Cortex of kidney (tissue), 1 donor: ENCODE measurements at places on chromosomes 1 and 21.

DNA sequence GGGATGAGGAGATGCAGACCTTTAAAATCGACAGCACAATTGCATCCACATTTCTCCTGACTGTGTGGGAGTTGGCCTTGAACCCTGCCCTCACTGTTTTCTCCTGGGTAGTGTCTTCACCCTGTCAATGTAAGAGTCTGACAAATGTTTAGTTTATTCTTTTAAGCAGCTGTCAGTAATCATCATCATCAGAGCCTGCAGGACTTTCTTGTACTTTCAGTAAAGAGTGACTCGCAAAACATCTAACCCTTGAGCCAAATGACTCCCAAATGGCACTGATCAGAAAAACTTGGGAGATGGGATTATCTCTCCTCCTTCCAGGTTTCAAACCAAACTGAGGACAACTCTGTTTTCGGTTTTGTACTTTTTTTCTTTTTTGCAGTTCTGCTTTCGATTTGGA is 460.2 kb downstream of the KIF26B start:
- no peak for DNase-seq

- no peak for DNase-seq
These were observed 65.4 kb downstream of the FAM163A start for GRCh38 chr1:179808503-179808902.

- no peak for DNase-seq
These were observed 126.7 kb downstream of the FOXD2 start for GRCh38 chr1:47564570-47564969.

GRCh38 chr1:21634806-21635535 is 34.2 kb downstream of the RAP1GAP start:
- DNase-seq: no peak

GRCh38 chr1:200206761-200207160 is 179.3 kb downstream of the NR5A2 start:
- DNase-seq: no peak

DNA sequence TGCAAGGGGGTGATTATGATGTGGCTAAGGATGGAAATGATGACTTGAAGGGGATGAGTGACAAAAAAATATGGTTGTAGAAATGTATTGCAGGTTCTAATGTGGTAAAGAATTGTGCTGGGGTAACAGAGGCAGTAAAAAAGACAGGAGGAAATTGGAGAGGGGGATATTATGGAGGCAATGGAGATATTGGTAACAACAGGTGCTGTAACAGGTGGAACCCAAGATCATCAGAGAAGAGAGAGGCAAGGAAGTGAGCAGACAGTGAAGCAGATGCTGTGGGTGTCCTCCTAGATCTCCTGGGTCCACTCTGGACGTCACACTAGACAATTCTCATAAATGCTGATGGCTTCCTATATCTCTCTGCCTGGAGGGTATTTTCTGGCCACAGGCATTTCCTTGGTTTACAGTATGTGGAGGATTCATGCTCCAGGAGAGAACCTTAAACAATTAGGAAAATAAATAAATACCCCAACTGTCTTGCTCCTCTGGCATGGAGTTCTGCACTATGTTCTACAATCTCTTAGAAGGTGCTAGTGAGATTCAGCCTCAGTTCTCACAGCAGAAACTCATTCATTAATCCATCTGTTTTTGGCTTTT is 620.3 kb upstream of the PLXNA2 start:
- DNase-seq: no peak

DNA sequence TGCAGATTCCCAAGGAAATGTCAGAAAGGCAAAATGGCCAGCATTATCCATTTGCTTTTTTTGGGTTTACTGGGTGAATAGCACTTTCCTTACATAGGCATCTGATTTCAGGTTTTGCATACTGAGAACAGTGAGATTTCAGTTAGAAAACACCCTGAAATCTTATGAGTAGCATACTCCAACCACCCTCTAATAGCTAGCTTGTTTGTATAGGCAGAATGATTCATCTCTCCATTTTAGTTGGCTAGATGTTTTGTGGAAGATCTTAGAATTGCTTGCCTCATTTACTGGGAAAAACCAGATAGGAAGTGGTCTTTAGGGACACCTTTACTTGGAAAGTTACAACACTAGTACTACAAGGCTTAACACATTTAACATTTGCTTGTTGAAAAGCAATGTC is 10.4 kb downstream of the KYAT3 start:
- no peak for DNase-seq

- no peak for DNase-seq
These were observed 58.0 kb downstream of the PUM1 start for GRCh38 chr1:31007462-31007991.

- no peak for DNase-seq
These were observed 355.7 kb downstream of the LTN1 start for GRCh38 chr21:28636752-28637691.

GRCh38 chr1:244111027-244111426 is 59.9 kb downstream of the ZBTB18 start:
- DNase-seq: no peak

- DNase-seq: no peak
These were observed 32.4 kb upstream of the MAB21L3 start for GRCh38 chr1:116078699-116079223.

DNA sequence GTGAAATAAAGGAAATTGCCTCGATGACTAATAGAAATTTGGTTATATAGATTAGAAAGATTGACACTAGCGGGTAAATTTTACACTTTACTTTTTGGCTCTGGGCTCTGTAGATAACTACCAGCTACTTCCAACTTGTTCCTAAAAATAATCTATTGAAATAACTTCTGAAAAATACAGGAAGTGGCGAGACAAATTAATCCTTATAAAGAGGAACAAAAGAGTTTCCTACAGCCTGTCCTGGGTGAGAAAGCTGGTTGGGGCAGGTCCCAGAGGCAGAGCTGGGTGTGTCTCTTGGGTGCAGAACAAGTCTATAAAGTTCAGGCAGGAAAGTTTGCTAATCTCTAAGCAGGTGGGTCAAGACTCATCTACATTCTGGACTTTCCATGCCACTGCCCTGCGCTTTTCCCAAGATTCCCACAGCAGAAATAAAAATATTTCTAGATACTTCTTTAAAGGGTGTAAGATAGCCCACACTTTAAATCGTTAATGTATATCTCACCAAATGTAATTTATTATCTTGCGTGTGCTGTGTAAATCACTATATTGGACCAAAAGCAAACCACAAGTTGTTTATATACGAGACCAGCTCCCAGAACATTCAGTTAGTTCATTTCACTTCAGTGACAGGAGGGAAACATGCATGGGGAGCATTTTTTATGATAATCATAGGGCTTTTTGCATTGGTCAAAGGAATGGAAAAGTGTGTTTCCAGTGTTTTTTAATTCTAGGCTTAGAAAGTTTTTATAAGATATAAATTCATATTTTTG is 70.1 kb upstream of the NRIP1 start:
- no peak for DNase-seq

DNA sequence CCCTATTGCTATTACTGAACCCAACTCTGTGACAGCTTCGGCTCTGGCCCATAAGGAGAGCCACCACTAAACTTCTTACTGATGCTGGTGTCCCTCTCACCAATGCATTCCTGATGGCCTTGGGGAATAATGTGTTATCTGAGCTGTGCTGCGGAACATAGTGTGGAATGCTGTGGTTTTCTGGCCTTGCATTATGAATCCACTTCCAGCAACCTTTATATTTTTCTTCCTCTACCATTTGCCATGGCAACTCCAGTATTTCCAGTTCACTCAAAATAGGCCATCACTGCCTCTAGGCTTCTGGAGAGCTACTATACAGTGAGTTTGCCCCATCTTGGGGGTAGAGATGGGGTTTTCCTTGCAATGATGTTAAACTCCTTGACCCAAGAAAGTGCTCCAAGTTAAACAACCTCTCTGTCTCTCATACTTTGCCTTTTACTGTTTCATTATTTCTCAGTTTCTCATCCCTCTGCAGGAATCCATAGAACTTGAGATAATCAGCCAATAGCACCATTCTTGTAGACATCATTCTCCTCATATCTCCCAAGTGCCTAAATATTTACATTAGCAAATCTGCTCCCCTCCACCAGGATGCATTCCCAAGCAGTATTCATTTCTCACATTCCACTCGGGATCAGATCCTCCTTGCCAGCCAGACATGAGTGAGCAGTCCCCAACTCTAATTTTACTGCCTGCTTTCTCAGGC is 11.1 kb upstream of the RAVER2 start:
- DNase-seq: no peak

DNA sequence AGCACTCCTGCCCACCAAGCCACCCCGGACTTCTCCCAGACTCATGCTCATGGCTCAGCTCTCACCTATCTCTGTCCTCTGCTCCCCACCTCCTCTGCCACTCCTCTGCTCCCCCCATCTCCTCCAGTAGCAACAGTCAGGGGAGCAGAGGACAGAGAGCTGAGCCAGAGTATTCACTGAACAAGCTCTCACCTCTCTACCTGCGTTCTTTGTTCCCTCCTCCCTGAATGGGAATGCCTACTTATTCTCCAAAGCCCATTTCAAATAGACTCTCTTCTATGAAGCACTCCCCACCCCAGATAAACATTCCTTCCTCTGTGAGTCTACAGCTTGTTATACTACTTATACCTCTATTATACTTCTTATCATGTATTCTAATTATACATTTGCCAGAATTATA is 6.4 kb upstream of the EFNA1 start:
- no peak for DNase-seq

- DNase-seq: no peak
These were observed 11.4 kb upstream of the MTARC1 start for GRCh38 chr1:220775240-220775853.

- DNase-seq: no peak
These were observed 100.2 kb downstream of the RIPK4 start for GRCh38 chr21:41666641-41667081.

- no peak for DNase-seq
These were observed 2.7 kb downstream of the USP25 start for GRCh38 chr21:15732290-15732995.

- no peak for DNase-seq
These were observed 86.6 kb downstream of the GIPC2 start for GRCh38 chr1:78132174-78132947.

GRCh38 chr1:193060938-193061337 is 1.5 kb downstream of the RO60 start:
- DNase-seq: no peak

DNA sequence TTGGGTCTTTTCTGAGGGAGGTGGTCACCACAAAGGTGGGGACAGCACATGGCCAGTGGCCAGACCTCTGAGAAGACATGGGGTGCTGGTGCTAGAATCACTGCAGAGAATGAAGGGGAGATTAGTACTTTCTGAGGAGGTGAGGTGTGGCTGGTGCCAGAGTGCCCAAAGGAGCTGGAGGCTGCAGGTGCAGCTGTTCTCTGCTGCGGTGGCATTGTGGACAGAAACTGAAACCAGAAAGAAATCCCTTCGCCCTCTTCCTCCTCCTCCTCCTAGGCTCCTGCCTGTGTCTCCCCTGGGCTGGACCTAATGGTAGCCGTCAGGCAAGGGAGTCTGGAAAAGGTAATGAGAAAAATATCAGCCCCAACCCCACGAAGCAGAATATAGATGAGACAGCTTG is 261.7 kb downstream of the TM2D1 start:
- DNase-seq: no peak

DNA sequence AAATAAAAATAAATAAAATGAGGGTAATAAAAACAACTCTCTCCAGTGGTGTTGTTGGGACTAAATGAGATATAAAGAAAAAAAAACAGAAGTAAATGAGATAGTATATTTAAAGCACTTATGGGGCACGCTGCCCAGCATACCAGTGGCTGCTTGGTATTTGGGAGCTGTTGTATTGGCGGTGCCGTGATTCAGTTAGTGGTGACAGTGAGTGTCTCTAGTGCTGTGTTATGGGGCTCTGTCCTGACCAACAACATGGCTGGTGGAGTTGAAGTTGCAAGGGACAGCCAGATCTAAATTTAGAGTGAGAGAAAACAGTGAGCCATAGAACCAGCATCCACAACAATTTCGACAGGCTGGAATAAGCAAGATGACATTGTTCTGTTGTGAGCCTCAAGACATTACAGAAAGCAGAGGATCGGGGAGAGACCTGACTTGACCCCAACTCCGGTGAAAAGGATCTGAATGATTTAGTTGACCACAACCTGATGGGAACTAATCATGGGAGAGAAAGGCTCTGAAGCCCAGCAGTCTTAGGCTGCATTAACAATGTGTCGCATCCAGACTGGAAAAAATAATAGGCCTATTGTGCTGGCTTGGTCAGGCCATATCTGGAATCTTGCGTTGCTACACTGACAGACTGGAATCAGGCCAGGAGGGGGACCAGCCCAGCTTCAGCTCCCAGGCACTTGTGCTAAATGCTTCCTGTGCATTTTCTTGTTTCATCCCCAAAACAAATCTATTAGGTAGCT is 2.4 kb upstream of the MFSD2A start:
- DNase-seq: no peak

DNA sequence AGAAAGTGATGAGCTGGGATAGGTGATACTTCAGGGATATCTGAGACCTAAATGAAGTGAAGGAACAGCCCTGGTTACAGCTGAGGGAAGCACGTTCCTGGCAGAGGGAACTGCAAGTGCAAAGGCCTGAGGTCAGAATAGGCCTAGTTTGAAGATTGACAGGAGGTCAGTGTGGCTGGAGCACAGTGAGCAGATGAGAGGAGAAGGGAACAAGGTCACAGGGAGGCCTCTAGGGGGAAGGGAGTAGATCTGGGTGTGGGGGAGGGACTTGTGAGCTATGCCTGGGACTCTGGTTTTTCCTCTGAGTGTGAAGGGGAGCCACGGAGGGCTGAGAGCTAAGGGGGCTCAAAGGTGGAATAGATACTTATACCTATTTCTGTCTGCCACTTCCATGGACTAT is 736.4 kb downstream of the MATN1 start:
- DNase-seq: no peak

DNA sequence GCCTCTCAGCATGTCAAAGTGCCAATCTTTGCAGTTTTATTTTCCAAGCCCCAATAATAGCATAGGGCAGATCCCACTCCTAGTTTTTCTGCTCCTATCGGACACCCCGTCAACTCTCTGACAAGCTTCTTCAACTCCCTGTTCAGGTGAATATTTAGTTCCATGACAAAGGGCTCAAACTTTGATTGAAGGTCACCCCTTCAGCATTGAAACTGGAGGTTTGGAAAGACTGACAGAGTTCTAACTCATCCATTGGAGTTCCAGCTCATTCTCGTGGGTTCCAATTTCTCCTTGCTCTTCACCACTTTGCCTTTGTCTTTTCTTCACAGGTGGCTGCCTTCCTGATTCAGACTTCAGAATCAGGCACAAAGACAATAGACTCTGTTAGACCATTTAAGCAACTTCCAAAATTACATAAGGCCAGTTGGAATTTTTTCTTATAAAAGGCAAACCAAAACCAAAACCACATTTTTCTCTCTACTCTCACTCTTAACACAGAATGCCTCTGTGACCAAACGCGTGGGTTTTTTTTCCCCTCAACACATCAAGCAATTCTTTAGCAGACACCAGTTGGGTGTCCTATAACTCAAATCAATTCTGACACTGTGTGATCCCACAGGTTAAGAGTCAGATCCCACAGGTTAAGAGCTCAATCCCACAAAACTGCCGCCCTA is 169.3 kb upstream of the USP25 start:
- no peak for DNase-seq

DNA sequence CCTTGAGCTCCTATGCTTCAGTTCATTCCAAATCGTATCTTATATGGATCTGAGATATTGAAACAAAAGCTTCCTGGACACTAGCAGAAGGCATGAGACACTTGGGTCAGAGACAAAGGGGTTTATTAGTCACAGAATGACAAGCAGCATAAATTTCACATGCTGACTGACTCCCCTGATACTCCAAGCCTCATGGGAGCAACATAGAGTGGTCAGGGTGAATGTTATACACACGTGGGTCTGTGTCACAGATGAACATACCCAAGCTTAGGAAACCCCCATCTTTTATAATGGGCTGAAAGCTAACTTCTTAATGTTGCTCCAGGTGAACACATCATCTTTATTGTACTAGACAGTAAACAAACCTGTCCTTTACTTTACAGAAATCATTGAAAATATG is 599.9 kb upstream of the RGS18 start:
- DNase-seq: no peak
